Coronary artery (tissue), 2 donors: ENCODE measurements at places on chromosomes 13 and 19.
A peak's percentile ranks its signal among the peaks of the same experiment; 100 is the strongest.

- DNase-seq: no peak
Measured at GRCh38 chr19:14672188-14672872, 2.3 kb downstream of the ADGRE3 start.

DNA sequence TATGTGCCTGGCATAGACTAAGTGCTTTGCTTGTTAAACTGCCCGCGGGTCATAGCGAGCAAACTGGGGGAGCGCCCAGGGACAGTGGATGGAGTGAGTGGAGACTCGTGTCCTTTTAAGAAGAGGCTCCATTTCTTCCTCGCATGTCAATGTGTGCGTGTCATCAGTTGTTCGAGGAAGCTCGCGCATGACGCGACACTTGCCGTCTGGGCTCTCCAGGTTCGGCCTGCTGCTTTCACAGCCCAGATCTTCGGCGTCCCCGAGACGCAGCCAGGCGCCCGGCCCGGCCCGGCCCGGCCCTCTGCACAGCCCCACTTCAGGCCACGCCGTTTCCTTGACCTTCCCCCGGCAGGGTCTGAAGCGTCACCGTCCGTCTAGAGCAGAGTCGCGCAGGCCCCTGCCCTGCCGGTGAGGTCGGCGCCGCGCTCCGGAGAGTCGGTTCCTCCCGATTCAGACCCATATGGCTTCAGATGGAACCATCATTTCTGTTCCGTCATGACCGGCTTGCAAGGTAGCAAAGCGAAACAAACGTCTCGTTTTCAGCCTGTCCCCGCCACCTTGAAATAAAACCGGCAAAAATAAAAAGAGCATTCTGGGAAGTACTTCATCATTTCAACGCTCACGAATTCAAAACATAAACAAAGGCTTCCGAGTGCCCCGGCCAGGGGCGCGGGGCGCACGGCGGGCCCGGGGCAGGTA lies 599 bp upstream of the ARHGEF7 start:
- peak; percentile 84 for DNase-seq

- DNase-seq: no peak
Measured at GRCh38 chr19:49932041-49932451, 2.7 kb upstream of the NUP62 start.

DNA sequence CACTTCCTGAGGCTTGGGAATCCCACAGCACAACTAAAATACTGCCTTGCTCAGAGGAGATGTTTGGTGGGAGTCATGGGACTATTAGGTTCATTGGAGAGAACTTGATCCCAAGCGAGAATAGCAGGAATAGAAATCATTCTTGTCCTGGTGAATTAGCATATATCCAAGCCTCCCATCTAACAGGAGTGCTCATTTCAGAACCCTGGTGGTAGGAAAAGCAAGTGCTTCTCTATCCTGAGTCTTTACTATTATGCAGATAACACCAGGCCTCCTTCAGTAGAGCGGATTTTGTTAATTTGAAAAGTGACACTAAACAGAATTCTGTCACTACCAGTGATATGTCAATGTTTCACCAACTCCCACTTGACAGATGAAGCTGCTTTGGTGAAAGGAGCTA lies 199.5 kb downstream of the ATP8A2 start:
- no peak for DNase-seq

DNA sequence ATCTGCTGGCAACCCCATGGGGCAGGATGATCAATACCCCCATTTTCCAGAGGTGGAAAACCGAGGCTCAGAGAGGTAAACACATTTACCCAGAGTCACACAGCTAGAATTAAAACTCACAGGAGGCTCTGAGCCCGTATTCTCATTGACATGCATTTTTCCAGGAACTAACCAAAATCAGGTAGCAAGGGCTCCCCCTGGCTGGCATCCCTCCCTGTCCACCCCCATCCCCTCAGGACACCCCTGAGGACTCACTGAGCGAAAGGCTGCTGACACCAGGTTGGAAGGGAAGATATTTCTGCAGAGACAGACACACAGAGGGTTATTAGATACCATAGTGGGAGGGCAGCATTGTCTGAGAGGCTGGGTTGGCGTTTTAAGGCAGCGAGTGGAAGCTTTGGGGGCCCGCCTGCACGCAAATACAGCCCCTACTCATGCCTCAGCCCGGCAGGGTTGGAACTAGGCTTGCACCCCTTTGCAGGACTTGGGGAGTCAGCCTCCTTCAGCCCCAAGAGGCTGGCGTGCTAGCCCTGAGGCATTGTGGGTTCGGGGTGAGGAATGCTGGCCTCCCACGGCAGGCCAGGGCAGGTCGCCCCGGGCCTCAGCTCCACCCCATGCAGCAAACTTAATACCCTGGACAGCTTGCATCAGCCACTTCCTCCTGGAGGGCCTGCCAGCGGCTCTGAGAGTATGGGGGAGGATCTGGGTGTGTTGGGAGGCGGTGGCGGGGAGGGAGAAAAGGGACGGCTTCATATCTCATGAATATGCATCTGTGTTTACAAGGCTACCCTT lies 3.9 kb downstream of the SLC1A5 start:
- DNase-seq: peak; percentile 79

DNA sequence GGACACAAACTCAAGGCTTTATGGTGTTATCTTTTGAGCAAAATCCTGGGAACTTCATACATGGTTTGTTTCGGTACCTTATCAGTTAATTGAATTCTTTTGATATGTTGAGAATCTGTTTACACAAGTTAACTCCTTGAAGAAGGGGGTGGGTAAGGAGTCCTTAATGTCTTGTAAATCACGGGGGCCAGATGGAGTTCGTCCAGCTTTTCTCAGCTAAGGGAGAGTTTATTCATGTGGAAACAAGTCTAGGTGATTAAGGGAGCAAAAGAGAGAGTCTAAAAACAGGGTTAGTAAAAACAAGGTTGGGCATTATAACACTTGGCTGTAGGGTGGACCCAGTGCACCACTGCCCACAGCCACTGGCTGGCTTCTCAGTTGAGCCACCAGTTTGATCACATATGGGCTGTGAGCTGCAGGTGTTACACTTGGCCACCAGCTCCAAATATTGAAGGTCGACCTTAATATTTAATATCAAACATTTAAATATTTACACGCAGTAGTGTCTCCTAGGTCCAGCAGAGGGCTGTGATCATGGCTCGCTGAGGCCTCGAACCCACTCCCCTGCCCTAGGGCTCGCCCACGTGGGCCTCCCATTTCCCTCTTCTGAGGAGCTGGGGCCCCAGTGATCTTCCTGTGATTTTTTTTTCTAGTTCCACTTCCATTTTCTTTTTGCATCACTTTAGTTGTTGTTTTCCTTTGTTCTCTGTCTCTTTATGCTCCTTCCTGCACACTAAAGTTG lies 21.0 kb upstream of the ZNF43 start:
- DNase-seq: no peak

GRCh38 chr19:16571283-16571682 lies 932 bp downstream of the SLC35E1 start:
- DNase-seq: no peak

GRCh38 chr13:29524176-29524575 lies 71.3 kb downstream of the SLC7A1 start:
- peak; percentile 86 for DNase-seq

- no peak for DNase-seq
Measured at GRCh38 chr19:6772028-6772865, at the start of gene VAV1. Gene VAV1 (plus strand): TSS chr19:6772708. CDS start chr19:6772808, 100 bp downstream.

DNA sequence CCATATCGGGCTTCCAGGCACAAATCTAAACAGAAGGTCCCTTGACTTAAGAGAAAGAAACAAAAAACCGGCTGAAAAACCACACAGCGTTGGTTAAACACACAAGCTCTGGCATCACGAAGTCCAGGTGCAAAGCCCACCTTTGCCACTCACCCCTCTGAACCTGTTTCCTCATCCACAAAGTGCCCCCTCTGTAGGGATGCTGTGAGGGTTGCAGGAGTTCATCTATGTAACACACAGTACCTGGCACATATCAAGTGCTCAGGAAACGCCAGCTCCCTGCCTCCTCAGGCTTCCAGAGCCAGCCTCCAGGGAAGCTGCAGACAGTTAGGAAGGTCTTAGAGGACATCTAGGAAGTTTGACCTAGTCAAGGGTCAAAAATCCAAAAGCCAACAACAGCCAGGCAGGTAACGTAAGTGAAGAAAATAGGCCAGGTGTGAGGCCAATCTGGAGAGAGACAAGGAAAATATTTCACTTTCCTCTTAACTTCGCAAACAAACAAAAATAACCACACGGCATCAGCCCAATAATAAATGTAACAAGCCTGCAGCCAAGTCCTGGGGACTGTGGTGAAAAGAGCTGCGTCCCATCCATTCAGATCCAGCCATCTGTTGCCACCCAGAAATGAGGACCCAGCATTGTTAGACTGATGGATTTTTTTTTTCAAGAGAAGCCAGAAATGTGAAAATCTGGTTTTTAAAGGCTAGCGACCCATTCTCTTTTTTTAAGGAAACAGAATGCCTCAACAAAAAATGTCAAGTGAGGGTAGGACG lies 10.0 kb downstream of the KDELR1 start:
- DNase-seq: no peak

DNA sequence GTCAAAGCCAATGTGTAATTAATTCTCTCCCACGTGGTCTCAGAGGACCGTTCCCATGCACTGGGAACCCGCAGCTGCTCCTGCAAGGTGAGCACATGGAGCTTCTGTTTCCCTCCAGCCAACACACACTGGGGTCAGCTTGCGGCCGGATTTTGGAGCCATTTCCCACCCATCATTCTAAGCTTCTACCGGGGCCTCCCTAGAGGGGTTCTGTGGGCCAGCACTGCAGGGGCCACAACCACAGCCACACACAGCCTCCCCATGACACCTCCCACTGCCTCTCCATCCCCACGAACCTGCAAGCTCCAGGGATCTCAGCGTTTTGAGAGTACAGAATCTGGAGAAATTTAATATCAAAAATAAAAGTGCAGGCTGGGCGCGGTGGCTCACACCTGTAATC lies 120.7 kb upstream of the SOX1 start:
- no peak for DNase-seq

DNA sequence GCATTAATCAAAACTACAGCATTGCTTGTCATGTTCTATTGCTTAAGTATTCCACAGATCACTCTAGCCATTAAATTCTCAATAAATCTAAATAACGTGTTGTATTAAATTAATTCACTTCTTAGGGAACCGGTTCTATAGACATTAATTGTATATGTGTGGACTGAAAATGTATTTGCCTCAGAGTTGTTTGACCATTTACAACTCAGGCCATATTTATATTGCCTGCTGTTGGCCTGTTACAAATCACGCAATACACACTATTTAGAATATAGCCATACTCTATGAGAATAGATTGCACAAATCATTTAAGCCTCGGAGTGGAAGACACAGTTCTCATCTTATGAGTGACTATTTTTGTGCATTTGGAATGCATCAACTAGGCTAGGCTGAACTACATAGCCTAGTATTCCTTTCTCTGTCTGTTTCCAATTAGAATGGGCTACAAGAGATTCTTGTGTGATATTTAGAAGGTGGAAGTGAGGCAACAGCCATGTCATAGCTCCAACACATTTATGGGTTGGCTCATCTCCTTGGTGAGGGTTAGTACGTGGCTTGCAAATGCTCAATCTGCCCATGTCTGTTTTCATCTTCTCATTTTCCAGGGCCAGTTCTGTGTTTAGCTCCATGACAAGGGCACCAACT lies 1116.1 kb downstream of the PCDH9 start:
- DNase-seq: no peak
